ENCODE measurements at places on chromosomes 6 and 20.
A peak's percentile ranks its signal among the peaks of the same experiment; 100 is the strongest.

DNA sequence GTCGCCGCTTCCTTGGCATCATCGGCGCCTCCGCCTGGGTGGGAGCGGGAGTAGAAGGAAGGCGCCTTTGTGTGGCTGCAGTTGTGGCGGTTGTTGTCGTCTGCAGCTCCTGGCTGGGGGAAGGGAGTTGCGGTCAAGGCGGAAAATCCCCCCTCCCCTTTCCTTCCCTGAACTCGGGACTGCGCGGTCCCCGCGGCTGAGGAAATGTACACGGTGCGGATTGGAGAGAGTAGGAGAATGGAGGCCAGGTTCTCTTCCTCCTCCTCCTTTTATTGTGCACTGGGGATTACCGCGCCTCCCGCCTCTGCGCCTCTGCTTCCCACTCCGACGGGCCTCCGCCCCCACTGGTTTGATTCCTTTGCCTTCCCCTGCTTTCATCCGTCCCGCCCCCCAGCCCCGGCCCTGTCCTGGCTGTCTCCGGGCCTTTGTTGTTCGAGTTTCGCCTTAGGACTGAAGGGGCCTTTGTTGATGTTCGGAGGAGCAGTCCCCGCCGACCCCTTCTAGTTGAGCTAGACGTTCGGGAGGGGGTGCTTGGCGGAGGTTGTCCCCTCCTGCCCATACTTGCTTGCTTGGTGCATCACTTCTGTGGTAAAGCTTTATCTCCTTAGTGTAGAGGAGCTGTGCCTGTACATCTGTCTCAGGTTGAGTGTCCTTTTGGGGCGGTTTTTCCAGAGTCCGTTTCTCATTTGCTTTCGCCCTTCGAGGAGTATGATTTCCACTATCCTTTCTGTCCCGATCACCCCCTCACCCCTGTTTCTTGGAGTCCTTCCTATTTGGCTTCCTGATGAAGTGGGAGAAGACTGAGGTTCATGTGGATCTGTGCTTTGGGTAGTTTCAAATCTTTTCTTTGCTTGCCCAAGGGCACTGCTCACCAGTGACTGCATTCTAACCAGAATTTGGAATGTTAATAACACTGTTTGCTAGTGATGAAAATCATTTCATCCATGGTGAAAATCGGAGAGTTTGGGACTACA, 764 bp downstream of the ZNF292 start:
- DNase-seq: peak; percentile 58

- DNase-seq: no peak
Measured at GRCh38 chr20:9831032-9831431, 7.8 kb downstream of the PAK5 start.

DNA sequence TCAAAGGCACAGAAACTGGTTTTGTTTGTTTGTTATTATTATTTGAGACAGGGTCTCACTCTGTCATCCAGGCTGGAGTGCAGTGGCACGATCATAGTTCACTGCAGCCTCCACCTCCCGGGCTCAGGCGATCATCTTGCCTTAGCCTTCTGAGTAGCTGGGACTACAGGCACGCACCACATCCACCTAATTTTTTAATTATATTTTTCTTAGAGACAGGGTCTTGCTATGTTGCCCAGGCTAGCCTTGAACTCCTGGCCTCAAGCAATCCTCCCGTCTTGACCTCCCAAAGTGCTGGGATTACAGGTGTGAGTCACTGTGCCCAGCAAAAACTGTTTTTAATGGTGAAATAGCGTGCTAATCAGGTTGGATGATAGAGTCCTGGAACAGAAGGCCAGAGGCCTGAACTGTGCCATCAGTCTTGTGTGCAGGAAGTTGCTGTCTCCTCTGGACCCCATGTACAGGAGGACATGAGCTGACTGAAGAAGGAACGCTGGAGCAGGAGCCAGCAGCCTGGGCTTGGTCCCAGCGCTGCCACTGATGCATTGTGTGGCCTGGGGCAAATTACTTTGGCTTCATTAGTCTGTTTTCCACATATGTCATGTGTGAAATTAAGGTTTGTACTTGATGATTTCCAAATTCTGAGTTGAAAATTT, 4.9 kb downstream of the TM9SF4 start:
- no peak for DNase-seq

DNA sequence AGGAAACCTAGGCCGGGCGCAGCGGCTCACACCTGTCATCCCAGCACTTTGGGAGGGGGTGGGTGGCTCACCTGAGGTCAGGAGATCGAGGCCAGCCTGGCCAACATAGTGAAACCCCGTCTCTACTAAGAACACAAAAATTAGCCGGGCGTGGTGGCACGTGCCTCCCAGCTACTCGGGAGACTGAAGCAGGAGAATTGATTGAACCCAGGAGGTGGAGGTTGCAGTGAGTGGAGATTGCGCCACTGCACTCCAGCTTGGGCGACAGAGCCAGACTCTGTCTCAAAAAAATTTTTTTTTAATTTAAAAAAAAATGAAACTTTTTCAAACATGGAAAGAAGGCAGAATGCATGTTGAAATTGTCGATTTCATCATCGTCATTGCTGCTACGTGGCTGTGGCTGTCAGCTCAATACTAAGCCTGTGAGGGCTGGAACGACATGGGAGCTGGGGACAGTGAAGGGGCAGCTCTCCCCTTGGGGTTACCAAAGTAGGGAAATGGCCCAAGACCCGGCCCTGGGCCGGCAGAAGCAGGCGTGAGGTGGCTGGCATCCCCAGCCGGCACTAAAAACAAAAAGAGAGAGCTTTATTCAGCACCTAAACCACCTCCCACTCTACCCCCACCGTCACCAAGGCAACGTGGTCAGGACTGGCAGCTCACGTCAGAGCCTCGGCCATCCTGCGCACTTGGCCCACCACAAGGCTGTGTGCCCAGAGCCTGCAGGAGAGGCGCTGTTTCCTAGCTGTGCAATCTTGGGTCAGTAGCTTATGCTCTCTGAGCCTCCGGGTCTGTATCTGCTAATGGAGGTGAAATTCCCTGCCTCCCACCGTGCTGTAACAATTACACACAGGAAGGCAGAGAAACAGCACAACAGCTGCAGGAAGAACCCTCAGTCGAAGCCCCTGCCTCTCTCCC, 30.8 kb downstream of the AGPAT4 start:
- no peak for DNase-seq

DNA sequence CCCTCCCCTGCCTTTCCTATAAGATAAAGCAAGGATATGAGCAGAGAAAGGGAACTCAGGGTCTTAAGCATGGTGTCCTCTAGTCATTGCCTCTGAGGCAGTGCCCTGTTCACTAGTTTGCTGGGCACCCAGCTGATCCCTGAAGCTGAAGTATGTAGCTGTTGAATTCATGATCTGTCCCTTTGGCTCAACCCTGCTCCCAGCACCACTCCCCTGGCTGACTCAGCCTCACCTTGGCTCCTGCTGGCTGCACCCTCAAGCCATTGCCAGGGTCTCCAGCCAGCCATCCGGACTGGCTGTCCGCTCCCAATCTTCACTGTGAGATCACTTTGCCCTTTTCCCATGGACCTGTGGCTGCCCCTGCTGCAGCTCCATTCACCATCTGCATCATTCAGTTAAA, 25.9 kb upstream of the UST start:
- no peak for DNase-seq

- peak; percentile 68 for DNase-seq
Measured at GRCh38 chr20:10508468-10509251, 73.6 kb downstream of the SLX4IP start.

GRCh38 chr6:83808926-83809325, 44.2 kb upstream of the RIPPLY2 start:
- no peak for DNase-seq

GRCh38 chr6:84002226-84002625, 31.3 kb upstream of the MRAP2 start:
- DNase-seq: no peak

DNA sequence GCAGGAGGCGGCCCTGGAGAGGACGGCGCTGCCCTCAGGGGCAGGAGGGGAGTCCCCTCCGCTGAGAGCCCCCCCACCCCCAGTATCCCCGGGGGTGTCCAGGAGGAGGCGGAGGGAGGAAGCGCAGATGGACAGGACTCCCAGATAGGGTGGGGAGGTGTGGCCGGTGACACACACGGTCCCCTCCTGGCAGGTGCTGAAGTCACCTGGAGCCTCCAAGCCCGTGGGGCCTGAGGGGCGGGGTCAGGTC, 1.4 kb downstream of the STMN3 start:
- no peak for DNase-seq

GRCh38 chr6:20061952-20062351, 150.3 kb downstream of the MBOAT1 start:
- no peak for DNase-seq

GRCh38 chr6:116326181-116326671, 44.5 kb upstream of the DSE start:
- DNase-seq: peak; percentile 50

- DNase-seq: no peak
Measured at GRCh38 chr20:63536997-63537524, at the start of gene PTK6. TSS of gene PTK6 (minus strand) at chr20:63537376. CDS start at chr20:63537314, 62 bp downstream.

DNA sequence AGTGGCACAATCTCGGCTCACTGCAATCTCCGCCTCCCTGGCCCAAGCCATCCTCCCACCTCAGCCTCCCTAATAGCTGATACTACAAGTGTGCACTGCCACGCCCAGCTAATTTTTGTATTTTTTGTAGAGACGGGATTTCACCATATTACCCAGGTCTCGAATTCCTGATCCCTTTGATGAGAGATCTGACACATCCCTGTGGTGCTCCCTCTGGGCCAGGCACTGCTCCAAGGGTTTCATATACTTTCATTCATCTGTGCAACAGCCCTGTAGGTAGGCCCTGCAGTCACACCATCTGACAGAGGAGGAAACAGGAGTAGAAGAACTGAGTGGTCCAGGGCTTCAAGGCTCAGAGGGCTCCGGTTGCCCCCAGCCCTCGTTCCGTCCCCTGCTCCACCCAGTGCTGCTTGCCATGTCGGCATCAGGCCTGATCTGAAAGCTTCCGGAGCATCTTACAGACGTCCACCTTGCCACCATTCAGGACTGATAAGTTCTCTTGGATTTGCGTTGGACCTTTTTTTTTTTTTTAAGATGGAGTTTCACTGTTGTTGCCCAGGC, 3.3 kb downstream of the ZGPAT start:
- DNase-seq: no peak

- DNase-seq: peak; percentile 65
Measured at GRCh38 chr6:135811644-135812526, 39.6 kb upstream of the PDE7B start.

GRCh38 chr20:5714261-5715041, 35.8 kb upstream of the SHLD1 start:
- peak; percentile 74 for DNase-seq

GRCh38 chr20:19889011-19889953, 127.9 kb upstream of the NAA20 start:
- no peak for DNase-seq

- DNase-seq: peak; percentile 97
Measured at GRCh38 chr6:156953479-156954146, 176.4 kb downstream of the ARID1B start.

GRCh38 chr6:168577496-168577895, 136.5 kb downstream of the SMOC2 start:
- DNase-seq: no peak

- peak; percentile 80 for DNase-seq
Measured at GRCh38 chr20:62409931-62410745, 3.1 kb upstream of the CABLES2 start.

GRCh38 chr20:45187693-45188092, 13.0 kb downstream of the PI3 start:
- DNase-seq: no peak

DNA sequence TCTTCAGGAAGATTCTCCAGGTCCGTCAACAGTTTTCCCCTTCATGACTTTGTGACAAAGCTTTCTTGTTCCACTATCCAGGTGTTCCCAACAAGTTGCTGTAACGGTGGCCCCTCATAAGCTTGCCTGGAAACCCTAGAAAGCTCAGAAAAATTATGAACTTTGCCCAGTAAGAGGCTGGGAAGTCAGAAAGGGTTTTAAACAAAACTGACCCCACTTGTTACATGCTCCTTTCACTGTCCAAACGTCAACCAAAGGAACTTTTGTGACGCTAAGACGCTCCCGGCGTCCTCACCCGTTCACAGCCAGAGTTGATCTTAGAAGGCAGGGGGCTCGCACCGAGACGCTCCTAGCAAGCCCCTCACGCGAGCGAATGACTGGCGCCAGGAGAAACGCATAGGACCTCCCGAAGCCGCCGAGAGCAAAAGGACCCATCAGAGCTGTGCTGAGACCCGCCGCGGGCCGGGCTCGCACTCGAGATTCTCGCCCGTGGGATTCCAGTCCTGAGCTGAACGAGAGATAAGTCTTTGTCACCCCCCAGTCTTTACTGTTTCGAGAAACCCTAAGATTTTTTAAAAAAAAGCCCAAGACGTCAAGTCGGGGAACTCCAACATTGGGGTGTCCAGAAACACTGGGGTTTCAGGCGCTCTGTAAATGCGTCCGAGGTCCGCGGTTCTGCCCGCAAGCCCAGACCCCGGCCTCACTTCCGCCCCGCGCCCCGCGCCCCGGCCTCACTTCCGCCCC, 544 bp upstream of the ACAT2 start:
- peak; percentile 31 for DNase-seq

DNA sequence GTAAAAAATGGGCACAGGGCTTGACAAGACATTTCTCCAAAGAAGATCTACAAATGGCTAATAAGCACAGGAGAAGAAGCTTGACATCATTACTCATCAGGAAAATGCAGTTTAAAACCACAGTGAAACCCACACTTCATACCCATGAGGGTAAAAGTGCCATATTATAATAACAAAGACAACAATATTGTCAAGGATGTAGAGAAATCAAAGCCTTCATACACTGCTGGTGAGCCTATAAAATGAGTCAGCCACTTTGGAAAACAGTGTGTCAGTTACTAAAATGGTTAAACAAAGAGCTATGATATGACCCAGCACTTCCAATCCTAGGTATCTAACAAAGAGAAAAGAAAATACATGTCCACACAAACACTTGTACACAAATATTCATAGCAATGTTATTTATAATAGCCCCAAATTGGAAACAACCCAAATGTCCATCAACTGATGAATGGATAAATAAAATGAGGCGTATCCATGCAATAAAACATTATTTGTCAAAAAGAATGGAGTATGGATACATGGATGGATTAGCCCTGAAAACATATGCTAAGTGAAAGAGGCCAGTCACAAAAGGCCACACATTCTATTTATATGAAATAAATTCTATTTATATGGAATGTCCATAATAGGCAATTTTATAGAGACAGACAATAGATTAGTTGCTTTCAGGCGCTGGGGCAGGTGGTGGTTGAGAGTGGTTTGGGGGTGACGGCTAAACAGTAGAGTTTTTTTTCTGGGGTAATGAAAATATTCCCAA, 11.5 kb upstream of the IL20RA start:
- no peak for DNase-seq

GRCh38 chr6:74932232-74932888, 273.5 kb downstream of the COL12A1 start:
- peak; percentile 57 for DNase-seq

- DNase-seq: no peak
Measured at GRCh38 chr6:158853880-158854213, 34.7 kb upstream of the EZR start.

DNA sequence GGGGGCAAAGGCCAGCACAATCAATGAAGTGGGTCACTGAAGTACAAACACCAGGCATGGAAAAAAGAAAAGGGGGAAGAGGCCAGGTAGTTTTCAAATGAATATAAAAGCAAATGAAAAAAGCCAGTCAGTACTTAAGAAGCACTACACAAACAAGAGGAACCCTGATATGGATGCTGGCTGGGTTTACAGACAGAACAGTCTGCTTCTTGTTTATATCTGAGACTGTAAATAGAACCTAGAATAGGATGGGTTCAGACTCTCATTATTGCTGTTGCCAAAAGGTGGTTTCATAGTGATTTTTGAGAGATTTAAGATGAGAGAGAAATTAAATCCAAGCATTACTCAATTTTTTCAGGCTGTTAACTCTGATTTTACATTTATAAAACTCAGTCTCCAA, 24.1 kb downstream of the USP45 start:
- no peak for DNase-seq

- no peak for DNase-seq
Measured at GRCh38 chr6:5723841-5724691, 282.7 kb downstream of the NRN1 start.
